ENCODE measurements at places on chromosomes 16 and 17.

GRCh38 chr17:55666806-55667205, 55.9 kb downstream of the TMEM100 start:
- no peak for DNase-seq

DNA sequence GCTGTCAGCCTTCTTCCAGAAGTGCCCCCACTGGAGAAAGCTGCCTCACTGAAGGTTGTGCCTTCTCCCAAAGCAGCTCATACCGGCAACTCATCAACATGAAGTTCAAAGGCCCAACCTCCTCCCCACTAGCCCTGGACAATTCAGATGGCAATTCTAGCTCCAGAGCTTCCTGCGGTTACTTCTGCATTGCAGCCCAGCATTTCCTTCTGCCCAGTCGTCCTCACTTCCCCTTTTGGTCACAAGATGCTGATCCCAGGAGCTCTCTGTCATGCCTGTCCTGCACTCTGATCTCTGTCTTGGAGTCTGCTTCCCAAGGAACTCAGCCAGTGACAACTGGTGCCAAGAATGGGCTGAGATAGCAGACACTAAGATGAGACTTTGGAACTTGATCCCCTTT, 178.2 kb upstream of the SOX9 start:
- DNase-seq = no peak

DNA sequence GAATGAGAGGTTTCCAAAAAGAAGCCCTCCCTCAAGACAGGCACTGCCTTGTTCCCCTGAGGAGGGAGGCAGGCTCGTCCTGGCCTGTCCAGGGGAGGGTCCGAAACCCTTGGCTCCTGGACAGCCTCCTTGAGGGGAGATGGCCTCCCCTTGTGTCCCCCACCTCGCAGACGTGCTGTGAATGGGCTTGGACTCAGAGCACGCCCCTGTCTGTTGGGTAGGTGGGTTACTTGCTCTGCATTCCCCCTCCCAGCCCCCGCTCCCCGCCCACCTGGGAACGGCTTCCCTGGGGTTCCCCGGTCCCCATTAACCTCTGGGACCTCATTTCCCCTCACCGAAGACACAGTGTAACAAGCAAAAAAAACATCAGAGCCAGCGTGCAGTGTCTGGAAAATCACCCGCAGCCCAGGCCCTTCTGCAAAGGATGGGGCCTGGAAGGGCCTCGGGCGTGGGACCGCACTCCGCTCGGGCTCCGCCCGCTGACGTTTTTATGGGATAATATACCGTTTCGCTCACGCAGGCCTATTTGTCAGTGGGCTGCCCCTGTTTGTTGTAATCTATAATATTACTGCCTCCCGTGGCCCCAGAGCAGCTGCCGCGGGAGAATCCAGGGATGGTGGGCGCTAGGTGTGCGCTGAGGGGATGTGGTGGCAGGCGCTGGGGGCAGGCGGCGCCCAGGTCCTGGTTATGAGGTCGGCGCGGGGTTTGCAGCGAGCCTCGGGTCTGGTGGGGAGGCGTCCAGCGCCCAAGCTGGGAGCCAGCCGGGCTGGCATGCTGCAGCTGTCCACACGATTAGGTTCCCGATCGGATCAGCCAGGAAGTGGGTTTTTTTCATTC, 11.1 kb downstream of the BAHCC1 start:
- no peak for DNase-seq

DNA sequence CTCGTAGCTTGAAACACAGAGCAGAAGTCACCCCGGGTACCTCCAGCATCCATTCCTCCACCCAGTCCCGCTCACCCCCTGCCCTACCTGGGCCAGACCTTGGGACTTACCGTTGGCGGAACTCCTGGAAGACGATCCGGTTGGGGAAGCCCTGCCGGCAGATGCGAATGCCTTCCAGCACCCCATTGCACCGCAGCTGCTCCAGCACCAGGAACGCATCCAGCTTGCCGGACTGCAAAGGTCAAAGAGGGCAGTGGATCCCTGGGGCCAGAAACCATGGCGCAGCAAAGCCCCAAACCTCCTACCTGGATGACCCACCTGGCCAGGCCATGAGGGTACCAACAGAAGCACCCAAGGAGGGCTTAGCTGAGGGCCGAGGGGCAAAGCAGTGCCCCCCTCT, 97.9 kb downstream of the NDE1 start:
- DNase-seq = no peak

GRCh38 chr16:4924593-4925292, 12.2 kb downstream of the PPL start:
- DNase-seq = no peak
